ENCODE measurements at places on chromosomes 3 and 15.

DNA sequence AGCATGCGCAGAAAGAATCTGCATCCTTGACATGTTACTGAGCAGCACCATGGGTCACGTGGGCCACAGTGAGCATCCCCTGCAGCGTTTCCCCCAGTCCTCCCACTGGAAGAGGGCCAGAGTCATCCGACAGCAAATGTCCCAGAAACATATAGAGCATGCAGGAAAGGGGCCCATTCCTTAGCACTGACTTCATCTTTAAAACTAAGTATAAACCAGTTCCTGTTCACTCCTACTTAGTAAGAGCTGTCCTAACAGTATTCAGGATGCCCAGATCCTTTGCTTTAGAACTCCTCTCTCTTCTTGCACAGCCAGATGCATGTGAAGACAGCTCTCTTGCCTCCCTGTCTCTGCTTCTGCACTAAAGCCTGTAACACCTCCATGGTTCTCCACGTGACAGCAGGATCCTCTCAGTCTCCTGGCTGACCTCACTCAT, 79.3 kb upstream of the OXTR start:
- no peak for DNase-seq

- DNase-seq = no peak
Observed at GRCh38 chr3:184603151-184604030, 41.8 kb downstream of the EPHB3 start.

DNA sequence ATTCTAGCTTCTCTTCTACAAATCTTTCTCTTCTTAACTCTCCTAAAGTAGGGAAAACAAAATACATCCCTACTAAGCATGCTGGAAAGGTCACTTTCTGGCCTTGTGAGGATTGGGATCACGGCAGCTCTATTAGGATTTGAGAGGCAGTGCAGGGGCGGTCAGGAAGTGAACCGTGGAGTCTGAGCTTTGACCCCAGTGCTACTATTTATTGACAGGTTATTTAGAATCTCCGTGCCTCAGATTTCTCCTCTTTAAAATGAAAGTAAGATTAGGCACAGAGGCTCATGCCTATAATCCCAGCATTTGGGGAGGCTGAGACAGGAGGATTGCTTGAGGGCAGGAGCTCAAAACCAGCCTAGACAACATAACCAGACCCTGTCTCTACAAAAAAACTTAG, 42.0 kb upstream of the CHRM5 start:
- DNase-seq = no peak

GRCh38 chr15:73902121-73903020, 23.9 kb upstream of the LOXL1 start:
- DNase-seq = no peak

GRCh38 chr3:125386811-125387210, 11.7 kb upstream of the ZNF148 start:
- DNase-seq = no peak

GRCh38 chr15:76038512-76038911, 21.3 kb upstream of the TMEM266 start:
- DNase-seq = no peak

- no peak for DNase-seq
Observed at GRCh38 chr15:83206526-83207008, 1.1 kb downstream of the HDGFL3 start.

- no peak for DNase-seq
Observed at GRCh38 chr3:134211797-134212196, 38.9 kb downstream of the RYK start.

Data from stimulated activated naive B cell treated with anti-CD40 and anti-IgM and Interleukin-4, amounts not matched to agents 10 μg/mL and 1 μg/mL and 100 μg/mL, for 72 hours (primary cell).